Neuronal stem cell (in vitro differentiated cells): ENCODE measurements at places on chromosomes 11 and 22.
A peak's percentile ranks its signal among the peaks of the same experiment; 100 is the strongest.

GRCh38 chr22:37627121-37627520 lies 12.3 kb upstream of the SH3BP1 start:
- no peak for DNase-seq

DNA sequence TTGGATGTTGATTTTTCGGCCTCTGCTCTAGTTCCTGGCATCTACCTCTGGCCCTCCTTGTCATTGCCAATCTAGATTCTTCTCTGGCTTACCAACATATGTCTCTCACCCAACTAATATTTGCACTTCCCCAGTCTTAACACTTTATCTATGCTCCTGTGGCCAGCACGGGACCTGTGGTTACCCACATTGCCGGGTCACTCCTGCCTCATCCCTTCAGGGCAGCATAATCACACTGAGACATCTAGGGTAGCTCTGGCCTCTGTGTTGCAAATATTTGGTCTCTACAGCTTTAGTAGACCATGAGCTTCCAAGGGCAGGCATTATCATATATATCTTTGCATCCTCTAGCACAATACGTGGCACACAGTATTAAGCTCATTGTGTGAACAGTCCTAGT lies 182.0 kb upstream of the ARHGAP20 start:
- no peak for DNase-seq

GRCh38 chr11:94546886-94547285 lies 3.2 kb downstream of the FUT4 start:
- DNase-seq: no peak

DNA sequence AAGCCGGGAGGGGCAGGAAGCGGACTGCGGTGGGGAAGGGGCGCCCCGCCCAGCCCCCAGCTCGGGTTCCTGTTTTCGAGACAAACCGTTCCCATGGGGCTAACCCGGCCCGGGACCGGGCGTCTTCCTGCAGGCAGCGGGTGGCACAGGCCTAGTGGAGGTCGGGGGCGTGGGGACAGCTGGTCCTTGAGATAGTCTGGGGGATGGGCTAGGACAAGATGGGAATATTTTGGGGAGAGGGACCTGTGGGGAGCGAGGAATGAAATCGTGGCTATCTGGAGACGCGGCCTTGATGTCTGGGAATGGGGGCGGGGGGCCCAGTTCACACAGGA lies 1.2 kb upstream of the RASGRP2 start:
- no peak for DNase-seq

DNA sequence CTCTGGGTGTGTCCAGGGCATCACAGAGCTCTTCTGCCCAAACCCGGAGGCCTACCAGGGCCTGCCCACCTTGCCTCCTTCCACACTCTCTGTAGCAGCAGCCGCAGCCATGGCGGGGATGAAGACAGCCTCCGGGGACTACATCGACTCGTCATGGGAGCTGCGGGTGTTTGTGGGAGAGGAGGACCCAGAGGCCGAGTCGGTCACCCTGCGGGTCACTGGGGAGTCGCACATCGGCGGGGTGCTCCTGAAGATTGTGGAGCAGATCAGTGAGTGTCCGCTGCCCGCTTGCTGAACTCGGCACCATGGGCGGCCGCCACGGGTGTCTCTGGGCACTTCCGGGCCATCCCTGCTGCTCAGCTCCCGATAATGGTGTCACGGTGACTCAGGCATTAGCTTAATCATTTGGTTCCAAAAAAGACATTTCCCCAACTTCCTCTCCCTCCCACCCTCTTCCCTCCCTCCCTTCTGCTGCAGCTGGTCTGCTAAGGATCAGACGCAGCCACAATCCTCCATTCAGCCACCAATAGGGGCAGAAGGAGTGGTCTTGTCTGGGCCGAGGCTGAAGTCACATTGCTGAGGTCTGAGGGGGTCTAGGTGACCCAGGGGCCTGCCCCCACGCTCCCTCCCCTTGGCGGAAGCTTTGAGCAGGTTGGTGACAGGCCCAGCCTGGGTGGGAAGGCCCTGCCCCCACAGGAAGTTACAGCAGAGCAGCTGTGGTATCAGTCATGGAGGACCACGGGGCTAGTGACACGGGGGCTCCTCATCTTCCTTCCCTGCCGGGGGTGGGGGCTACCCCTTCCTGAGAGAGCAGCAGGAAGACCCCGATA lies 950 bp downstream of the FERMT3 start:
- no peak for DNase-seq

- no peak for DNase-seq
These were observed 57.2 kb downstream of the PPFIBP2 start for GRCh38 chr11:7570938-7571521.

GRCh38 chr11:134882141-134882540 lies 470.1 kb upstream of the B3GAT1 start:
- no peak for DNase-seq

GRCh38 chr11:64764753-64765152 lies 5.0 kb upstream of the PYGM start:
- DNase-seq: no peak

DNA sequence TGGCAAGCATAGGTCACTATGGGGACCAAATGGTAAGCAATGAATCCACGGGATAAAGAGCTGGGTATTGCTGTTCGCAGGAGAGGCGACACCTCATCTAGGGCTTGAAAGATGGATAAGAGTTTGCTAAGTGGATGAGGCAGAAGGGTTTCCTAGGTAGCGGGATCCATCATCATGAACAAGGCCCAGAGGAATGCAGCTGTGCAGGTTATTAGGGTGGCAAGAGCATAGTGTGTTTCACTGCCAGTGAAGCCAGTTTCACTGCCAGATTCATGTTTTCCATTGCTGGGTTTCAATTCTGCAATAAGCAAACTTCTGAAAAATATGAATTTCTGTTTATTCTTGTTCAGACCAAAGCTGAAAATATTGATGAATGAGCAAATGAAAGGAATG lies 27.2 kb downstream of the WEE1 start:
- no peak for DNase-seq

DNA sequence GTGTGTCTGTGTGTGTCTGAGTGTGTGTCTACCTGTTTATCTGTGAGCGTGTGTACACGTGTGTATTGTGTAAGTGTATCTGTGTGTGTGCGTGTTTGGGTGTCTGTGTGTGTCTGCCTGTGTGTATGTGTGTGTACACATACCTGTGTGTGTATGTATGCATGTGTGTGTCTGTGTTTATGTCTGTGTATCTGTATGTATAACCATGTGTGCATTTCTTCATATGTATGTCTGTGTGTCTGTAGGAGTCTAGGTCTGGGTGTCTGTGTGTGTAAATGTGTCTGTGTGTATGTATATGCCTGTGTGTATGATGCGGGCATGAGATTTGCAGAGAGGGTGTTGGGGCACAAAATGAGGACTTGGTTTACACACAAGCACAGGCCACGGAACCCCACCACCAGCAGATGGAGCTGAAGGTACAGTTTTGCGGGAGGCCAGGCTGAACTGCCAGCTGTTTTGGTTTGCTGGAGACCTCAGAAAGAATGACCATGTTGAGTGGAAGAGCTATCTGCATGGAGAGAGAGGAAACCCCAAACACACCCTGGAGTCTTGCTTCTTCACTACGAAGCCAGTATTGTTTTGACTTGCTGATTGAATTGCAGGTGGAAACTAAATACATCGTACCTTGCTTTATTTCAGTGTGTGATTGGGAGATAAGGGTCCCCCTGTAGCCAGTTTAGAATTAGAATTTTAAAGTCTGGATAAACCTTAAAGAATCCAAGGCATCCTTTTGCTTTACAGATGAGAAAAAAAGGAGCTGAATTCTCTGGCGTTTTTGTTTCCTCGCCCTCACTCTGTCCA lies 497.2 kb downstream of the NTM start:
- DNase-seq: peak; percentile 59

DNA sequence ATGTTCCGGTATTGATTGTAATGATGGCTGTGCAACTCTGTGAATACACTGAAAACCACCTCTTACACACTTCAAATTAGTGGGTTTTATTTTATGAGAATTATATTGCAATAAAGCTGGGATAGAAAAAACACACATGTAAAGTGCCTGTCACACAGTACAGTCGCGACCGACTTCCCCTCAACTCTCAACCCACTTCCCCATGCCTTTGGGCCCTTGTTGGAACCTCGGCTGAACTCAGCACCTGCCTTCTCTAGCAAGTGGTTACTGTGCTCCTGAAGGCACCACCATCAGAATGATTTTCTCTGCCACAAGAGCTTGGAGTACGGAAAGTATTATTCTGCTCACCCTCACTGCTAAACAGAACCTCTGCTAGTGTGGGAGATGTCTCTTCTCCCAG lies 13.5 kb downstream of the KCNJ1 start:
- DNase-seq: no peak

GRCh38 chr22:47474895-47475294 lies 712.4 kb downstream of the TBC1D22A start:
- DNase-seq: no peak
